ENCODE measurements at places on chromosomes 2 and 18.

DNA sequence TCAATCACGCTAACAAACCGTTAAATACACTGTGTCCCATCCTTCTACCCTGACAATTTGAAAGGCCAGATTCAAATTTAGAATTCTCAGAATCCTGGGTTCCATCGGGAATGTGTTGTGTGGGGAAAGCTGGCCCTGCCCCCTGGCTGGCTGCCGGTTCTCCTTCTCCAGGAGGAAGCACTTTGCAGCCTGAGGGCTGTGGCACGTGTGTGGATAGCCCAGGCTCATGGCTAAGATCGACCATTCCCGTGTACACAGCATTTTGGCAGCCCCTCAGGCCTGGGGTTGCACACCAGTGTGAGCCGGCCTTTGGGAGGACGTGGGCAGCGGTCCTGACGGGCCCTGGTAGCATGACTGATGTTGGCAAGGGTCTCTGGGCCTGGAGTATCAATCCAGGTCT lies 51.0 kb upstream of the ROCK2 start:
- no peak for DNase-seq

DNA sequence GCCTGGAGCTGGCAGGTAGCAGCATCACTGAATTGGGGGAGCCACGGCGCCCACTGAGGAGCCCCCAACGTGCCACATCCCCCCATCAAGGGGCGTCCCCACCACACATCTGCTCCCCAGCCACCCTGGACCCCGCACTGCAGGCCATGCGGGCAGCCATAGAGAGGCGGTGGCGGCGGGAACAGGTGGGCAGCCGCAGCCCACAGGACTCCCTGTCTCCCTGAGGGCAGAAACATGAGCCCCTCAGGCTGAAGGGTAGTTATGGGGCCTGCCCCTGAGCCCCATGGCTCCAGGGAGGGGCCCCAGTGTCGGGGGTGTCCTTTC lies 26.6 kb downstream of the CROCC2 start:
- DNase-seq: no peak

- DNase-seq: no peak
Observed at GRCh38 chr2:234950730-234951663, 820 bp upstream of the SH3BP4 start.

GRCh38 chr2:230660294-230661060 lies 52.2 kb upstream of the CAB39 start:
- no peak for DNase-seq

DNA sequence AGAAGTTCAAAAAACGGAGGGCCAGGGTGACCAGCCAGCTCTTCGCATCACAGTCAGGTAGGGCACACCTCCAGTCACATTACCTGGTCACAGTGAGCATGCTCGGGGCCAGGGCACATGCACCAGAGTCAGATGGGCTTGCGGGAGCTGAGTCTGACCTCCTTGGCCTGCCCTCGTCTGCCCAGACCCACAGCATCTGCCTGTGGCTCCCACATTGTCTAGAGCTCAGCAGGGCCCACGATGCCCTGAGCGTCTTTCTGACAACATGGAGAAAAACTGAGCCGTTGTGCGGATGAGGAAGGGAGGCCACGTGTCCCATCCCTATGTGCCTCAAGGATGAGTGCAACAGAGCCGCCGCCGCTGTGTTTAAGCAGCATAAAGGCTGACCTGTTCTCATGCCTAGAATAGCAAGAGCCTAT lies 37.6 kb downstream of the CRACDL start:
- DNase-seq: no peak

- DNase-seq: no peak
Observed at GRCh38 chr2:226835420-226835795, 446 bp upstream of the RHBDD1 start.

- no peak for DNase-seq
Observed at GRCh38 chr2:117523267-117523666, 291.2 kb upstream of the DDX18 start.

DNA sequence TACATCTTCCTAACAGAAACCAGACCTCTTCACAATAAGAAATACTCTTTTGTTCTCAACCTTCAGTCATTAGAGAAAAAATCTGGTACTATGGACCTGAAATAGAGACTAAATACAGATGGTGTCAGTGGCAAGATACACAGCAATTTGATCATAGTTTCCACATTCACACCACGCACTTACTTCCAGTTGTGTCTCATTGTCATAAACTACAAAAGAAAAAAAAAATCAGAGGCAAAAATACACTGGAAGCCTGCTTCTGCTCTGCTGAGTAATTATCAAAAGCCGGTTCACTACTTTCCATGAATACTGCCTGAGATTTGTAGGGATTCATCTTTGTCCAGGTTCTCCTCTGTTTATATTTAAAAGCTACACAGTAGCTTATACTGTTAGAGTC lies 182.6 kb downstream of the PID1 start:
- no peak for DNase-seq

- DNase-seq: no peak
Observed at GRCh38 chr2:5701266-5701665, 9.1 kb downstream of the SOX11 start.

GRCh38 chr2:233981574-233982420 lies 64.6 kb downstream of the TRPM8 start:
- no peak for DNase-seq

DNA sequence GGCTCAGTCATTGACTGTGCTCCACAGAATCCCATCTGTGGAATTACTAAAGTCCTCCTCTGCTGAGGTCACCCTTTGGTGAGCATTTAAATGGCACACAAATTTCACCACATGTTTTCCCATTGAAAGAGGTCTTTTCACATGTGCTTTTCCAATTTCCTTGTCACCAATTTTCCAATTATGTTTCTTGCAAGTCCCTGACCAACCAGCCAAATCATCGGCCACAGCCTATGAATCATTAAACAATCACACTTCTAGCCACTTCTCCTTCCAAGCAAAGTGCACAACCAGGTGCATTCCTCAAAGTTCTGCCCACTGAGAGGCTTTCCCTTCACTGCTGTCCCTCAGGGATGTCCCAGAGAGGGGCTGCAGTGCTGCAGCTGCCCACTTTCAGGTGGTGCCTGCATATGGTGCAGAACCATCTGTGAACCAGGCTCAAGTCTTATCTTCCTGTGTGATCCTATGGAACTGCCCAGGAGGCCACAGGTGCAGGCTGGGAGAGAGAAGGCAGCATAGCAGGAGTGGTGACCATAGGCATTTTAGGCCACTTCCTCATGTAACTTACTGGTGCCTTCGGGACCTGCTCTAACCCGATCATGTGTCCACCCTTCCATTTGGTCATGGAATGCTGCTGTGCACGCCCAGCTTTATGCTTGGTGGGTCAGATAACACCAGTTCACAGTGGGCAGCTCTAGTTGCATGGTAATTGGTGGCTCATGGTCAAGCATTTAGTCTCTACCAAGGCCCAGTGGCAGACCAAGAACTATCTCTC lies 153.0 kb downstream of the SEPTIN10 start:
- no peak for DNase-seq

DNA sequence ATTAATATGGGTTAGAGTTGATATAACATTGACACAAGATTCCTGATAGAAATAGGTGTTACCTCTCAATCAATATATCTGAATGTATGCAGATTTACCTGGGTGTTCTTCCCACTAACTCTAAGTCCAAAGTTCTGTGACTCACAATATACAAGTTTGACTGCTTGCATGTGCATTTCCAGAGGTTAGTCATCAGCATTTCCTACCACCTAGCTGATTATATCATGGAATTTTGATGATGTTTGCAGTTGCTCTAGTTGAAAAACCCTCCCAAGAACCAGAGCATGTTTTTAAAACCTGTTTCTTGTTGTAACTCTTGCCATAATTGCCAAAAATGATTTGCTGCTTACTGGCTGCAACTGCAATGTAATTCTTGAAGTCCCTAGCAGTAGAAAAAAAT lies 15.0 kb upstream of the DSG1 start:
- no peak for DNase-seq

GRCh38 chr18:50051288-50051687 lies 143.7 kb downstream of the MYO5B start:
- no peak for DNase-seq

DNA sequence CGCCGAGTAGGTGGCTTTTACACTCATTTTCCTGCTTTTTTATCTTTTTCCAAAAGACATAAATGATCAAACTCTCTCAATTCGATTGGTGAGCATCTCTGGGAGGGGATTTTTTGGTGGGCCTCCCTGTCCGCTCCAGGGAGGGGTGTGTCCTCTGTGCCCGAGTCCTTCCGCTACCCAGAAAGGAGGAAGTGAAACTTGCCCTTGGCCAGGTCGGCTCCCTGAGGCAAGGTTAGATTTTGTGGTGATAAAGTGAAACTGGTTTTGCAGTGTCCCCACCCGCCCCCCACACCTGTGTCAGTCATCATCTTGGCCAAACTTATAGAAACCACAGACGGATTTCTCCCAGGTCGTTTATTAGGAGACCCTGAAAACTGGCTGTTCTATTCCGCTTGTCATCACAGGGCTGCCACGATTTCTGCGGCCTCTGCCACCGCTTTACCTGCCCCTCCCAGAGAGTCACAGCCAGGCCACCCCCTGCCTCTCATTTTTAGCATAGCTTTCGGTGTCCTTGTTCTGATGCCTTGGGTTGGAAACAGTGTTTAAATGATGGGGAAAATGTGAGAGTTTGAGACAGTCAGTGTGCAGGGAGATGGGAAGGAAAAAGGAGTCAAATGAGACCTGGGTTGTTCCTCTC lies 93.6 kb downstream of the SH3BP4 start:
- DNase-seq: no peak

GRCh38 chr2:145422576-145422975 lies 902.7 kb upstream of the ZEB2 start:
- no peak for DNase-seq

DNA sequence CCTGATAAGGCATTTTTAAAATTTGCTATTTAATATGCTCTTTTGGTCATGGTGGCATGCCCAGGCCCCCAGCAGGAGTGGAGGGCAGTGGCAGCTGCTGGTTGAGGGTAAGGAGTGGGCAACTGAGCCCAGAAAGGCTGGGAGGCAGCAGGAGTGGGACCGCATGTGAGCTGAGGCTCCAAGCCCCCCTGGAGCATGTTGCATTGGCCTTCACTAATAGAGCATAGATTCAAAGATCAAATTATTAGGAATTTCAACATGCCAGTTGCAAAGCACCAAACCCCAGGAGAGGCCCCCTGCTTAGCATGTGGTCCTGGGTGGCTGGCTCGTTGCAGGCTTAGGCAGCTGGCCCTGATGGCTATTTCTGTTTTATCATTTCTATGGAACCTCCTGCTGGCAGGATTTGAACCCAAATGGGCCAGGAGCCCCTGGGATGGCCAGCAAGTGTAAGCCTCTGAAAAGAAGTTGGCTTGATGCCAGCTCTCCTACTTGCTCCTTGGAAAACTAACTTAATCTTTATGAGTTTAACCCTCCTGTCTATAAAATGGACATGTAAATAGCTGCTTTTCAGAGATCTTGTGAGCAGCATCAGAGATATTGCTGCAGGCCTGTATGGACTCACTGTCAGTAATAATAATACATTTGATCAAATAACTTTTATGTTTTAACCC lies 42.1 kb upstream of the TMEM131 start:
- DNase-seq: no peak

DNA sequence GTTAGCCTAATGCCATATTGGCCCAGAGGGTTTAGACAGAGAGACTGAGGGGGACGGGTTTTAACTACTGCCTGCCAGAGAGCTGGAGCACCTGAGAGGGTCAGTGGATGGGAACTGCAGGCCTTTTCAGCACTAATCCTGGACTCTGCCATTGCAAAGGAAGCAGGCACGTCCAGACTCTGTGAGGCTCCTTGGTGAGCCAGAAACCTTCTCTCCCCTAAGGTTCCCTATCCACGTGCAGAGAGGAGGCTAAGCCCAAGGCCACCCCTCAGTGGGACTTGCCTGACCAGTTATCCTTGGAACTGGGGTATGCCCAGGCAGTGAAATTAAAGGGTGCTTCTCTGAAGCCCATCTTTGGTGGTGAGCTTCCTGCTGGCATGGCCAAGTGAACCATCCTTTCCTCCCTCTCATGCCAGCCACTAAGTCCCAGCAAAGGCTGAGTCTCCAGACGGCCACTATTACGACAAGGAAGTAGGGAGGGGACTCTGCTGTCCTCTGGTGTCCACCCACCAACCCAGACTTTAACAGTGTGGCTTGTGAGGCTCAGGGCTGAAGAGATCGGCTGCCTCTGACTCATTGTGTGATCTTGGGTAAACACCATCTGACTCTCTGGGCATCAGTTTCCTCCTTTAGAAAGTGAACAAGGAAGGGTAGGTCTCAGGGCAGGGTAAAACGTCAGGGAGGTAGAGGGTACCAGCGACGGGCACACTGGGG lies 3.9 kb upstream of the MLPH start:
- DNase-seq: no peak

DNA sequence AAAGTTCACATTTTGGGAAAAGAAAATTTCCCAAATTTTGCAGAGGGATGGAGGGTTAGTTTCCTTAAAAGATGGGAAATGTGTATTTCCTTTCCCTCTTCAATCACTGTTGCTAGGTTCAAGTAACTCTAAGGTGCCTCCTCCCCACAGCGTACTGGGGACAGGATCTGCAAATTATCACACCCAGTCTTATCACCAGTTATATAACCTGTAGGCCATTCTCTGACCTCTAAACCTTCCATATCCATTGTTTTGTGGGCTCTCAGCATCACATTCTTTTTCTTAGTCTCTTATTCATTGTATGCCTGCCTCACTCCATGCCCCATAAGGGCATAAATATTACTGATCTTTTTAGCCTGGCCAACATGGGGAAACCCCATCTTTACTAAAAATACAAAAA lies 3.6 kb upstream of the MTHFD2 start:
- DNase-seq: no peak

- DNase-seq: no peak
Observed at GRCh38 chr18:24928301-24928878, 423.6 kb downstream of the ZNF521 start.

GRCh38 chr2:148978706-148979105 lies 59.8 kb upstream of the LYPD6B start:
- DNase-seq: no peak

DNA sequence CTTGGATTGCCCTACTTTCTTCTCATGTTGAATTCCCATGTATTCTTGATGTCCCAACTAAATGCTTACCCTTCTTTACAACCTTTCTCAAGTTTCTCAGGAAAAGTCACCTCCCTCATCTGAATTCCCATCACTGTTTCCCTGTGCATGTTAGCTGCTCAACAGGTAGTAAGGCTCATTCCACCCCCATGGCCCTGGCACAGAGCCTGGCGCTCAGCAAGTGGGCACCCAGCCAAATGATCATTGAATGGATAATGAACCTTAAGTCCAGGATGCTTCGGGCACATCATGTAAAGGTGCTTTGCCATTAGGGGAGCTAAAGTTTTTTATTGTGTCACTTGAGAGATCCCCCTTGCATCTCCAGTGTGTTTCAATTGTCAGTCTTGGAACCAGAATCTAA lies 124.0 kb downstream of the PKP4 start:
- DNase-seq: no peak

DNA sequence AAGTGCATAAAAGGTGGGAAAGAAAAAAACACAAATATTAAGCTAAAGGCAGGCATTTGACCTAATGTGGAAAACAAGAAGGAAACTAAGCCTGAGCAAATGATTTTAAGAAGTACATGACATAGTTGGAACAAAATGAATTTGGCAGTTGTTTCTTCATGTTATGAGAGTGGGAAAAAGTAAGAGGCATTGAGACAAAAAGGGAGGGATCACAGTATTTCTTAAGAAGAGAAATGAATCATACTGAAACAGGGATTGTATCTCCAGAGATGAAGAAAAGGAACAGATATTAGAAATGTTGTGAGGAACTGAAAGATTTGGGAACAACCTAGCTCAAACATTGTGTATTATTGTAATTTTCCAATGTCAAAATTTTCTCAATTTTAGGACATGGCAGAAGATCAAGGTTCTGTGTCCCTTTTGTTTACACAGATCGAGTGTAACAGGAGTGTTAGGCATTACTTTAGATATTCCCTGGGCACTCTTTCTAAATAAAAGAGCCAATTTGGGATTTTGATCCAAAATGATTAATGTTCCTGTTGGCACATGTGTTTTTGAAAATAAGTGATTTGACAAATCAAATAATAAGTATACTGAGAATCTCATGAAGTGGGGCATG lies 98.6 kb downstream of the CALCRL start:
- DNase-seq: no peak
